ENCODE measurements at places on chromosomes 7 and 10.

GRCh38 chr7:29139191-29139590 lies 7.1 kb downstream of the CPVL start:
- DNase-seq = no peak

DNA sequence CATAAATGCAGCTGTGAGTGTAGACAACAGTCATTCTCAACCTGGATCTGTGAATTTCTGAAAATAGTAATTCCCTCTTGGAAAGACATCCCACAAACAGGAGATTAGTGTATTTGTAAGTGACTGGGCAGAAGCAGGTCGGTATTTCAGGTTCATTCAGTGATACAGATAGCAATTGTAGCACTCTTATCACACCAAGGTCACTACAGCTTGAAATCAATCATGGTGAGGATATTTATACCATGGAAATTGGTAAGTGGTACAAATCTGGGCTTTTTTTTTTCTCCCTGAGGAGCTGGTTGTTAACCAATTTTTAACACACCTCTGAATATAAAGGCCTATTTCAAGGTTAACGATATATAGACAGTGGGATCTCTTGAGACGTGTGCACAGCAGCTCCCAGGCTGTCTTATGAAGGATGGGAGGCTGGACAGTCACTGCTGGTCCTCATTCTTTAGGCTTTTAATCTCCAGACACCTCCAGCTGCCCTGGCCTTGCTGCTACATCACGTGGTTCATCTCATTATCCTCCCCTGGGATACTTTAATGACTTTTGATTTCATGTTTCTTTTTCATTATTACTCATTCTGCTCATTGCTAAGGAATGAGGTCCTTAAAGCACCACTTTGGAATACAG lies 87.1 kb downstream of the ITGA8 start:
- no peak for DNase-seq

DNA sequence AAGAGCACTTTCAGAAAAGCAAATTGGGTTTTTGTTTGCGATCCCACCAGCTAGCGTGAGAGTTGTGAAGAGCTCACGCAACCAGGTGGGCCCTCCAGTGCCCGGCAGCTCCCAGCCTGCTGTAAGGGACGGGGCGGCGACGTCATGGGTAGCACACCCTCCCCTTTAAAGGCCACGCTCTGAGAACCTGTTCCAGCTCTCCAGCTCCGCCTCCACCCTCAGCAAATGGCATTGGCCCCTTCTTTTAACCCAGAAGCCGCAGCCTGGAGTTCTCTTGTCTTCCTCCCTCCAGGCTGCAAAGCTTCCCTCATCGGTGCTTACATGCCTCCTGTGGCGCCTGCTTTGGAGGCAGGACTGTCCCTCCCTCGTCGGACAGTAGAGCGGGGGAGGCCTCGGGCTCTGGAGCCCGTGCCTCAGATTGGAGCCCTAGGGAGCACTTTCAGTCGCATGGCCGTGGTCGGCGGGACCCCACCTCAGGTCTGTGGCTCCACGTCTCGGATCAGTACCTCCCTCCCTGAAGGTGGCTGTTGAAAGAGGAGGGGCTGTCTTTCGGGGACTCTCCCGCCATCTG lies 32.9 kb downstream of the WIPI2 start:
- DNase-seq = no peak

DNA sequence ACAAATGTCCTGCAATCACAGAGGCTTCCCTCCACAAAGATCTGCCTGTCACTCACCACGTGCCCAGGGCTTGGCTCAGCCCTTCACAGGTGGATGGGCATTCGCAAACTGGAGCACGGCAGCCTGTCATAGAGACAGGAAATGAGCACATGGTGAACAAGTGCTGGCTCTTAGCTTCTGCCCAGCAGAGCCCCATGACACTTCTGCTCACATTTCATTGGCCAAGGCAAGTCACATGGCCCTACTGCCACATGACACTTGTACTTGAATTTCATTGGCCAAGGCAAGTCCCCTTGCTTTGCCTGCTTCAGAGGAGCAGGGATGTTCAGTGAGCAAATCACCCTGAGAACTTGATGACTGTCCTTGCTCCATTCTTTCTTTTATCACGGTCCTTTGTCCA lies 110.8 kb upstream of the PPP2R2D start:
- no peak for DNase-seq

- DNase-seq = no peak
Measured at GRCh38 chr10:82266438-82266837, 391.4 kb downstream of the NRG3 start.

GRCh38 chr7:95141755-95142154 lies 182.6 kb downstream of the PON1 start:
- no peak for DNase-seq

GRCh38 chr10:48844616-48845015 lies 95.0 kb downstream of the LRRC18 start:
- DNase-seq = no peak

DNA sequence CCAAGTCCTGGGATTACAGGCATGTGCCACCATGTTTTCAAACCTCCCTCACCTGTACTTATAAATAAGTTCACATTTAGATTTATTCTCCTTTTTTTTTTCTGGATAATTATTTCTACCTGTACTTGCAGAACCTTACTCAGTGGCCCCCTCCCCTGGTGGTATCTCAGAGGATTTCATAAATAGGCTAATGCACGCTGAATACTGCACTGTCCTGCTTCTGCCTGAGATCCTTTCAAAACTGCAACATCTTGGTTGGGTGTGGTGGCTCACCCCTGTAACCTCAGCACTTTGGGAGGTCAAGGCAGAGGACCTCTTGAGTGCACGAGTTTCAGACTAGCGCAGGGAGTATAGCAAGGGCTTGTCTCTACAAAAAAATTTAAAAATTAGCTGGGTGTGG lies 4.6 kb upstream of the BLVRA start:
- no peak for DNase-seq

DNA sequence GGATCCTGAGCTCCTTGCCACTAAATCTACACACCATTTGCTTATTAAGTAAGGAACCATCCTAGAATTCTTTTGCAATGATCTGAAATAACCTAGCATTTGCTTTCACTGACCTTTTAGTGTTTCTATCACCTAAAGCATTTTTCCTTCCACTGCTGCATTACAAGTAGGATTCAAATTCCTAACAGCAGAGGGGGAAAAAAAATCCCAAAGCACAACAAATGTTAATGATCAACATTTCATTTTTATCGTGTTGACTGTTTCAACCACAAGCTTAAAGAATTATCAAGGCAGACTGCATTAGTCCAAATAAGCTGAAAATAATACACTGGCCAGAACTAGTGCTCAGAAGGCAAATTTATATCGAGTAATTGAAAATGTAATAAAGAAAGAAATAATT lies 174.7 kb upstream of the TCF7L2 start:
- no peak for DNase-seq

DNA sequence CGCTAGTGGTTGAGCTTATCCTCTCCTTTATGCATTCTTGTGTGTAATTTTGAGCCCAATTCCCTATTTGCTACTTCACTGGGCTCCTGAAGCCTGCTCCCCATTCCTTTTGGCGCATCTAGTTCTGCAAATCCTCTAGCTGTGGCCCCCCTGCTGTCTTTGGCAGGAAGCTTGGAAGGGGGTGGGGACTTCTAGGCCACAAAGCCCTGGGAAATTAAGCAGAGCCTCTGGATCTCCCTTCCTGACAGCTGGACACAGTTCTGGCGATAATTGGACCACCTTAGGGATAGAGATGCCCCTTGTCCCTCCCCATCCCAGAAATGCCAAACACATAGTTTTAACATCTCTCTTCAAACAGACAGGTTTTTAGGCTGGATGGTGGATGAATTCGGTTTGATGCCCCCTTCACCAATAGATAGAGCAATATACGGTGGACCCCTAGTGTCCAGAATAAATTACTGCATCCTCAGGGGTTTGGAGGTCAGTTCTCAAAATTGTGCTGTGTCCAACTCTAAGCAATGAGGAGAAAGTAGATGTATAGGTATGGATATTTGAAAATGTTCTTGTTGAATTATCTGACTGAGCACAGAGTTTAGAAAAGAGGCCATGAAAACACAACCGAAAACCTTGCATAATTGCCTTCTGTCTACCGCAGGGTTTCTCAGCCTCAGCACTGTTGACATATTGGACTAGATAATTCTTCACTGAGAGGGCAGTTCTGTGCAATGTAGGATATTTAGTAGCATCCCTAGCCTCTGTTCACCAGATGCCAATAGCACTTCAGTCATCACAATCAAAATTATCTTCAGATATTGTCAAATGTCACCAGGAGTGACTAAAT lies 75.5 kb downstream of the PAPSS2 start:
- DNase-seq = no peak

- DNase-seq = peak; percentile 82
Measured at GRCh38 chr7:130961128-130961601, 227.2 kb upstream of the KLF14 start.

- peak; percentile 64 for DNase-seq
Measured at GRCh38 chr7:104980841-104981671, 32.9 kb upstream of the KMT2E start.

- no peak for DNase-seq
Measured at GRCh38 chr7:140541513-140542227, 62.4 kb upstream of the MKRN1 start.

- DNase-seq = no peak
Measured at GRCh38 chr7:36755484-36755883, 31.2 kb upstream of the AOAH start.

DNA sequence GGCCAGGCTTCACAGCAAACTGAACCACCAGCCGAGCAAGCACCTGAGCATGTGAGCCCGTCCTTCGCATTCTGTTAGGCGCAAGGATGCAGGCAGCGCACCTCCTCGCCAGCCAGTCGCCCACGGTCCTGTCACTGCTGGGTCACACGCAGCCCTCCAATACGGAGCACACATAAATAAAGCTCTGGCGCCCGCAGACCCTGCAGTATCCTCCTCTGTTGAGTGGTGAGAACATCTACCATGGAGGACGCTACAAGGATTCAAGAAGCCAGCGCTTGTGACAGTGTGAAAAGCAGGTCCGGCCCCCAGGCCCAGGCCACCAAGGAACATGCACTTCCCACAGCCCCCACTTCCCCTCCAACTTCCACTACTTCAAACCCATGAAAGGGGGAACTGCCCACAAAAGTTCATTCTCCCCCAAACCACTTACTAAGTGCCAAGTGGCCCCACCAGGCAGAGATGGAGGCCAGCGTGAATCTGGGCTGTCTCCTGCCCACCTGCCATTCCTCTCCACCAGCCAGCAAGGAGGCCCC lies 34.8 kb downstream of the VOPP1 start:
- no peak for DNase-seq

DNA sequence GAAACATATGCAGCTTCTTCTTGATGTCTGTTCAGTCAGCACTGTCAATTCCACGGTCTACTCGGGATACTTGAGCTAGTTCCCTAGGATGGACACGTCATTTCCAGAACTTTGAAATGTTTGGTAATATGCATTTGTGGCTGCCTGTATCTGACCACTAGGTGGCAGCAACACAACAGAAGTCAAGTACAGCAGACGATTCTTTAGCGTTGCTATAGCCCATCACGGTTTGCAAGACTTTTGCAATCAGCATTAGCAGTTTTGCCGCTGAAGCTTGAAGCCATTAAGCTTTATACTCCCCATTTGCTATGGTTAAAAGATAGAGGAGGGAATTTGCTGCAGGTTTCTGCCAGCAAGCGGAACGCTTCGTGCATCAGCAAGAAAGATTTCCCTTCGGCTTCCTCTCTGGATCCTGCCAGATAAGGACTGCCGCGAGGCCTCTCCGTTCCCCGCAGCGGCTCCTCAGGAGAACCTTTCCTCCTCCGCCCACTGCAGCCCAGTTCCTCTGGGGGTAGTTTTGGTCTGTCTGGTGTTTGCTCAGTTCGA lies 63.5 kb downstream of the ABCC2 start:
- peak; percentile 77 for DNase-seq

GRCh38 chr7:18330548-18330947 lies 165.0 kb upstream of the HDAC9 start:
- no peak for DNase-seq

DNA sequence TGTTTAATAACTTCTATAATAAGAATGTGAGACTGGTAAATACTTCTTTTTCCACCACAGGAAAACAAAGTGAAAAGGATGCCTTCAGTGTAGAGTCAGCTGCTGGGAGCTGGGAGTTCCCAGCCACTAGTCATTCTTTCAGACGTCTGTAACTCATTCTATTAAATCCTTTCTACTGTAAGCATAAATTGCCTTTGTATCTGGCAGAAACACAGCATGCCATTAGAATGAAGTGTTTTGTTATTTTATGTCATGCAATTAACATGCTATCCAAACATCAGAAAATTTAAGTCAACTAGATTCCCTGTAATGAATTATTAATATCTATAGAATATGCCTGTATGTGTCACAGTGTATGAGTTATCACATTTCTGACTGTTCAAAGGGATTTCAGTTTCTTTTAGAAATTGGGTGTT lies 14.3 kb downstream of the BPGM start:
- DNase-seq = no peak

GRCh38 chr10:47173929-47174442 lies 126.0 kb upstream of the GDF10 start:
- DNase-seq = no peak

DNA sequence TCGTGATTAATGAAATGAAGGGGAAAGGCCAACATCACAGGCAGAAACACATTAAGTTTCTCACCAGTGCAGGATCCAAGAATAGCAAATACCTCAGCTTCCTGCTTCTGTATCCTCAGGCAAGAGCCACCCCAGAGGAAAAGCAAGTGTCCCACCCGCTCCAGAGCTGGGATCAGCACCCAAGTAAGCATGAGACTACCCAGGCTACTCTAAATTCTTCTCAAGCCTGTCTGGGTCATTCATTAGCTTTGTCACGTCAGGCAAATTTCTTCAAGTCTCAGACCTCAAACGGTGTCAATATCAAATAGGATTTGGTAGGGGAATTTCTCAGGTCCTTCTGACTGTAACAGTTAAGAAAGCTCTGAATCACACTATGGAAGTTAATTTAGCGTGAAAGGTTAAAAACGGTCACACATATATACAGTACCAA lies 59.0 kb downstream of the GNA12 start:
- DNase-seq = no peak

DNA sequence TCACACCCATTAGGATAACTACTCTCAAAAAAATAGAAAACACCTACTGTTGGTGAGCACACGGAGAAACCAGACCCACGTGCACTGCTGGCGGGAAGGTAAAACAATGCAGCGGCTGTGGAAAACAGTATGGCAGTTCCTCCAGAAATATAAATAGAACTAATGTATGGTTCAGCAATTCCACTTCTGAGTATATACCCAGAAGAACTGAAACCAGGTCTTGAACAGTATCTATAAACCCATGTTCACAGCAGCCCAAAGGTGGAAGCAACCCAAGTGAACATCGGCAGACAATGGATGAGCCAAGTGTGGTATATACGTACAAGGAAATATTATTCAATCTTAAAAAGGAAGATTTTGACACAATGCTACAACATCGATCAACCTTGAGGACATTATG lies 164.7 kb downstream of the ZMYND11 start:
- no peak for DNase-seq

DNA sequence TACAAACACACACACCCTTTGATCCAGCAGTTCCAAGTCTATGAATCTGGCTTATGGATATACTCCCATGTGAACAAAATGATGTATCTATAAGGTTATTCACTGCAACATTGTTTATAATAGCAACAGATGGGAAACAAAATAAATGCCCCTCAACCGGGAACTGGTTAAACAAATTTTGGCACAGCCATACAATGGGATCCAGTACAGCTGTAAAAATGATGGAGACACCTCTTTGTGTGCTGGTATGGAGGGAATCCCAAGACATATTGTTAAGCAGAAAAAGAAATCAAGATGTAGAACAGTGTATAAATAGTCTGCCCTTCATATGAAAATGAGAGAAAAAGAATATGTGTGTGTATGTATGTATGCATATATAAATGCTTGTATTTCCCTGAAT lies 155.5 kb downstream of the SNX10 start:
- no peak for DNase-seq

GRCh38 chr7:157457355-157458253 lies 120.8 kb downstream of the DNAJB6 start:
- DNase-seq = no peak
